ENCODE measurements at places on chromosomes 1 and 21.

DNA sequence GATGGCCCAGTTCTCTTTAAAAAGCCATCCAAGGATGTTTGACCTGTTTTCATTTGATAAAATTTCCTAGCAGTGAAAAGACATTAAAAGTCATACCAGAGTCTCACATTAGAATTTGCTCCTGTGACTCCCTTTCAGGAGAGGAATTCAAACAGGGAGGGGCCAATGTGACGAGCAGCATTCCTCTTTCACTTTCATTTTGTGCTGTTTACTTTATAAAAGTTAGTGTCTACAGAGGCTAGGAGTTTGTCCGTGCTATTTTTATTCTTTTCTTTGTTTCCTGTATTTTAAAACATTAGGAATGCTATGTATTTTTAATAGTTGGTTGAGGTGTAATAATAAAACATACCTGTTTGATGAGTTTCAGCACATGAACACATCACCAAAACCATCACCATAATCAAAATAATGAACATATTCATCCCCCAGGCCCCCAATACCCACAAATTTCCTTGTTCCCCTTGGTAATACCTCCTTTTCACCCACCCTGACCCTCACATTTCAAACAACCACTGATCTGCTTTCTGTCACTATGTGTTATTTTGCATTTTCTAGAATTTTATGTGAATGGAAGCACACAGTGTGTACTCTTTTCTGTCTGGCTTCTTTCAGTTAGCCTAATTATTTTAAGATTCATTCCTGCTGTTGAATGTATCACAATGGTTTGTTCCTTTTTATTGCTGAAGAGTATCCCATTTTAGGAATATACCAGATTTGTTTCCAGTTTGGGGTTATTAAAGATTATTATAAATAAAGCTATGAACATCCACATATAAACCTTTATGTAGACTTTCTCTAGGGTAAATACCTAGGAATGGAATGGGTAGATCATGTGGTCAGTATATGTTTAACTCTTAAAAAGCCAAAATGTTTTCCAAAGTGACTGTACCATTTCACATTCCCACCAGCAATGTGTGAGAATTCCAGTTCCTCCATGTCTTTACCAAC, 129.5 kb downstream of the TENT5C start:
- peak; percentile 64 for DNase-seq

DNA sequence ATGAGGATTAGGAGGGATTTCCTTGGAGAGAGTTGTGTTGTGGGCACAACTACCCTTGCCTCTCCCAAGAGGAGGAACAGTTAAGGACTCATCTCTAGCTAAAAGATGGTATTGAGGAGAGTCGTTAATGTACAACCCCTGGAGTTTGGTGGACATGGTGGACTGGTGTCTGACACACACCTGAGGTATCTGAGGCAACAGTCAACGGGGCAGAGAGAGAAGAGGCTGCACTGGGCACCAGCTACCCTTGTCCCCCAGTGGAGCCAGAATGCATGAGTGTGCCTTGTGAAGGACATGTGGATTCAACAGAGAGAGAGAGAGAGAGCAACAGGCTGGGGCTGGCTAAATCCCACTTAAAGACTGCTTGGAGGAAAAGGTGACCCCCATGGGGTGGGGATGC, 13.0 kb downstream of the RAB7B start:
- DNase-seq: no peak

DNA sequence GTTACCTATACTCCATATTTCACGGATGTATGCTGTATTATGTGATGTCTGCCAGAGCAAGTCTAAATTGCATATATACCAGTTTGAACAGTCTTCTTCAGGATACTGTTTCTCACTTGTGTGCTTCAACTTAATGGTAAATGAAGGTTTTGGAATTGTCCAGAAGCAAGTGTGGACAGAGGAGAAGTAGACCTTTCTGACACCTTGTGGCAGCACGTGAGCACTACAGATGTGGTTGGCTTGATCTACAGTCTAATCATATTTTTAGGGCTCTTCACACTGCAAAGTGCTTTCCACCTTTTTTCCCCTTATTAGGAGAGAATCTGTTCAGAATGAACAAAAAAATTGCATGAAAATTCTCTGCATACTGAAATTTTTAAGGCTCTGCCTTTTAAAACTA, 10.9 kb downstream of the MORC3 start:
- DNase-seq: peak; percentile 75

DNA sequence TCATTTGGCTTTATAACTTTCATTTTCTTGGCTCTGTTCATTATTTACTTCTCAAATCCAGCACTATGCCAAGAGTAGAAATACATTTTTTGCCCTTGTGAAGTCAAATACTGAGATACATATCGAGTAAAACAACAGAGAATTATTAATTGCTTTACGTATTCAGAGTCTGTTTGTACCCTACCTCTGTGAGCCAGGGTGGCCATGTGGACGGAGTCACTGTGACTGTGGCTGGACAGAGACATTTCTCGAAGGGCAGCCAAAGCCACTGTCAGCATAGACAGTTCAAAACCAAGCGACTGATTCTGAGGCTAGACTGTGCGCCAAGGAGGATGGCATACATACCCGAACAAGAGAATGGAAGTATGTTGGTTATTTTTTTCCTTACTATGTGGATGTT, 391.0 kb upstream of the PROX1 start:
- no peak for DNase-seq

- no peak for DNase-seq
These were observed at the start of gene EPHA2 for GRCh38 chr1:16155537-16156410. Gene EPHA2 (minus strand): TSS chr1:16156069. CDS start chr1:16155932, 137 bp downstream.

GRCh38 chr1:115134850-115135480, 45.7 kb upstream of the TSPAN2 start:
- DNase-seq: no peak

GRCh38 chr1:32223683-32224082, 1.5 kb downstream of the EIF3I start:
- DNase-seq: no peak

- peak; percentile 82 for DNase-seq
These were observed 14.1 kb downstream of the HENMT1 start for GRCh38 chr1:108646648-108647269.

DNA sequence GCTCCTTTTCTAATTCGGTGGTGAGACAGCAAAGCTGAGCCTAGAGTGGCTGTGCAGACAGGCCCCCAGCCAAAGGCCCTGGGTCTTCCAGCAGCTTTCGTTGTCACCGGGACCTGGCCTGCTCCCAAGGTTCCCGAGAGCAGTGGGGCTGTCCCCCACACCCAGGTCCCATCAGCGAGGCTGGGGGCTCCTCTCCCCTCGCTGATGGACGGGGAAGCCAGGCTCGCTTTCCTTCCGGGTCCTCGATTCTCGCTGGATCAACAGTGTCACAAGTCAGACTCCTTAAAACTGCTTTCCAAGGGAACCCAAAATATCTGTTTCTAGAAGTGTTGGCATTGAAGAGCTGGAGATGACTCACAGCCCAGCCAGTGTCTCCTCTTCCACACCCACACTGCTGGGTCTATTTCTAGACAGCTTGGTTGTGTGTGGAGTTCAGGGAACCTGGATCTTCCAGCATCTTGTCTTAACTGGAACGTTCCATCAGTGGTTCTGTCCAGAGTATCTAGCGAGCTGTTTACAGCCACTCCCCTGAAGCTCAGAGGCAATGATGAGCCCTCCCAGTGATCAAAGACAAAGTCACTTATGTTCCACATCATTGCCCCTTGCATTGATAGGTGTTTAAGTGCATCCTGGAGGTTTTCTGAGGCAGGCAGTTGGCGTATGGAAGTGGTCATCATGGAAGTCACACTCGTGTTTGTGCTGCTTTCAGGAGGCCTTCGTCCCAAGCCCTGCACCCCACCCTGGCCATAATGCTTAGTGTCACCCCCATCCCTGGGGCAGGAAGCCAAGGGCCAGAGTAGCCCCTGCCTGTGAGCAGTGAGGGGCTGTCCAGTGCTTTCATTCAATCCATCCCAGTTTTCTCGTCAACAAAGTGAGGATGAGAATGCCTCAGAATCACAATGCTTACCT, 35.2 kb downstream of the RRP1 start:
- DNase-seq: no peak

DNA sequence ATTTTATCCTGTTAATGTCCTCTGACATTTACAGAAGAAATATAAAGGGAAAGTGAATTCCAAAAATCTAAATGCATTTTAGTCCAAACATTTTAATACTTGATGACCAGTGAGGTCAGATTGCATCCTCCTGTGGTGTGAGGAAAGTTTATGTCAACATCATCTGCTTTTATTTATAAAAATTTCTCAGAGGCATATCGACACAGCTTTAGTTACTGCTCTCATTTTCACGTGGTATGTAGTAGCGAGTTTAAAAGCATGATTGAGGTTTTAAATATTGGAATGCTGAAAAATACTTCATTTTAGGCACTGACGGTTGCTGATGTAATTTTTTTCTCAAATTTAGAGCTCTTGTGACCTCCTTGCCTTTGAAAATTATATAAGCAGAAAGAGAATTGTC, 234.8 kb downstream of the HMCN1 start:
- no peak for DNase-seq

GRCh38 chr1:101820071-101820470, 176.7 kb downstream of the OLFM3 start:
- DNase-seq: no peak

DNA sequence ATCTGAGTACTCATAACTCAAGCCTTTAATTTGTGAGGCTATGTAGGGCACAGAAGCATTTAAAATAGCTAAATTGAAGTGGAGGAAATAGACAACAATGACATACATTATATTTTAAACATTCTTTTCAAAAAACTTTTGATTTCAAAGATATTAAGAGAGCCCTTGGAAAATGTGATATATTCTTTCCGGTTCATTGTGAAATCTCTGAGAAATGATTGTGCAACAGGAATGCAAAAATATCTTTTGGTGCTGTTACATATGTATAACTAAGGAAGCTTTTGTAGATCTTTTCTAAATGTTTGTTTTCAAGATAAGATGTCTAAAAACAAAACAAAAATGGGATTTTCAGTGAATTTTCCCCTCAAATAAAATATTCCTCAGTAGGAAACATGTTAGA, 185.2 kb downstream of the LEPR start:
- no peak for DNase-seq

- no peak for DNase-seq
These were observed 21.0 kb downstream of the C1orf87 start for GRCh38 chr1:60052601-60053000.

DNA sequence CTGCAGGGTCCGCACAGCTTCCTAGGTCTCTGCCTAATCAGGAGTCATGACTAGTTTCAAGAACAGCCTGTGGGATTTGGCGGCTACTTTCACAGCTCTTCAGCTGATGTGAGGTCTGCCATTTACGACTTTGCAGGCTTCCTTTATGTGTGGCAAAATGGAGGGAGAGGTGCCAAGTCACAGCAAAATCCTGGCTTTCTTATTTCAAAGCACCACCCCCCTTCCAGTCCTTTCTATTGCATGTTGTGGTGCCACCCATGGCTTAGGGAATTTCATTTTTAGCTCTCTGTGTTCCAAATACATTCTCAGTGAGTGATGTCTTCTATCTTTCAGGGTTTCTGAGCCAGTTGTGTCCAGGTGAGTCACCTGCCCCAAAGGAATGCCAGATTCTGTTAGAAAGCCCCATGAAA, 75.1 kb upstream of the WLS start:
- no peak for DNase-seq

- DNase-seq: no peak
These were observed 38.0 kb upstream of the RGS5 start for GRCh38 chr1:163240705-163241104.

DNA sequence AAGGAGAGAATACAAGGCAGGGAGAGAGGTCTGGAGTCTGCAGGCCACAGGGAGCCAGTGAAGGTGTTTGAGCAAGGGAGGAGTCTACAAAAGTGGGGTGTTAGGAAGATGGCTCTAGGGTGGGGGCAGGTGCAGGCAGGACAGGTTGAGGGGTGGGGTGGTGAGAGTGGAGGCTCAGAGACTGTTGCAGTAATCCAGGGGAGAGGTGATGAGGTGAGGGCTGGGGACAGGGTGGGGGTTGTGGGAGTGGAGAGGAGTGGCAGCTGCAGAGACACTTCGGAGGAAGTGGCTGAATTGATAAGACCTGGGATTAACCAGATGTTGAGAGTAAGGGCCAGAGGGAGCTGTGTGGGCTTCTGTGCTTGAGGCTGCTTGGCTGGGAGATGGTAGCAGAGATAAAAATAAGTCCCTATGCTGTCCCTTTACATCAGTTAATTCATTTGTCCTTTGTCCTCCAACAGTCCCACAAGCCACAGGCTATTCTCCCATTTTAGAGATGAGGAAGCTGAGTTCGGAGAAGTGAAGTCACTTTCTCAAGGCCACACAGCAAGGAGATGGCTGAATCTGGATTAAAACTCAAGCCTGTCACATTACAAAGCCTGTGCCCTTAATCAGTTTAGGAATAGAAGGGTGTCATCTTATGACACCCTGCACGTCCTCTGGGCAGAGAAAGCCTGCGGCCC, 54.8 kb upstream of the SYNC start:
- DNase-seq: no peak

DNA sequence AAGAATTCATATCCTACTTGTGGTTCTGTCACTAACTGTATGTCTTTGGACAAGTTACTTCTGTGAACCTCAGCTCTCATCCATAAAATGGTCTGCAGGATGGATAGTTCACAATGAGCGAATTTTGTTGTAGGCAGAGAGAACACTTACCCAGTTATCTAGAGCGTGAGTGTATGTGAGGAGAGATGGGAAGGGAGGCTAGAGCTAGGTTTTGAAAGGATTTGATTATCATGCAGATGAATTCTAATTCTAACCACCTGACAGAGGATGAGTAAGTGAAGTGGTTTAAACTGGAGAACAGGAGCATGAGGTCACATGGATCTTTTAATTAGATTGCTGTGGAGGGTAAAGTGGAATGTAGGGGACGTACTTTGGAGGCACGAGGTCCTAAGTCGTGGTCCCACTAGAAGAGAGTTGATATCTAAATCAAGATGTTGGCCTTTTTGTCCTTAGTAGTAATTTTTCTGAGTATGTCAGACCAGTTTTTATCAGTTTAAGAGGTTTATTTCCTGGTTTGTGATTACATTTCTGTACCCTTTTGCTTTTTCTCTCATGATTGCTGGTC, 5.0 kb downstream of the SUCO start:
- no peak for DNase-seq

- no peak for DNase-seq
These were observed 23.7 kb upstream of the C1orf198 start for GRCh38 chr1:230892018-230892491.

DNA sequence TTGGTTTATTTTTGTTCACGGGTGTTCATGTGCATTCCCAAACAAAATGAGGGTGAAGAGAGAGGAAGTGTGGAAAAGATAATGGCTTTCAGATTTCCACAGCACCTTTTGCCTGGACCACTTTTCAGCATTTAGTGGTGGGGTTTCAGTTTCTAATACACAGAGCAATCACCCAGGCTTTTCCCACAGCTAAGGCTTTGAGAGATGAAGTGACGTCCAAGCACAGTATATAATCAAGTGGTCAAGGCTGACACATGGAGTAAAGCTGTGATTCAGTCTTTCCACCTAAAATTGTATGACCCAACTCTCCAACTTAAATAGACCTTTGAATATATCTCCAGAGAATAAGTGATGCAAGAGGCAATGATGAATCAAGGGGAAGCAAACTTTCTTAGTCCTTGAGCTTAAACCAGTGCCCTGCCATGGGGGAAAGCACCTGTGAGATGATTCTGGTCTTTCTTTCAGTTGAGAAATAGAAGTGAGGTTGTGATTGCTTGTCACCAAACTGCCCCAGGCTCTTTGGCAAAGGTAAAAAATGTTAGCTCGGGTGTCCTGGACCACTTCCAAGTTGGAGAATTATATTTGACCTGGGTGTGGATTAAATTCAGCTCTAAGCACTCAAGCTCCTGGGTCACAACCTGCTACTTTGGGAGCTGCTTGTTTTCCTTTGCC, 2.4 kb upstream of the PIK3R3 start:
- DNase-seq: no peak

GRCh38 chr1:207920444-207921021, 9.6 kb upstream of the CD34 start:
- no peak for DNase-seq

GRCh38 chr21:32921632-32922230, 104.0 kb upstream of the OLIG2 start:
- peak; percentile 47 for DNase-seq

- DNase-seq: no peak
These were observed 36.9 kb downstream of the RAP1GAP start for GRCh38 chr1:21631944-21632887.

All from CD8-positive, alpha-beta T cell (primary cell).